ENCODE measurements at places on chromosomes 16 and 17. TPM values are rescaled to one million over a fixed set of nuclear protein-coding genes. Genes with fewer than 3 reads are reported as not detected.

MTHFSD gene
- 12.4 TPM for total RNA-seq

GRCh38 chr16:3578610-3579551, 1.7 kb upstream of the NLRC3 start:
- no peak for DNase-seq

DNA sequence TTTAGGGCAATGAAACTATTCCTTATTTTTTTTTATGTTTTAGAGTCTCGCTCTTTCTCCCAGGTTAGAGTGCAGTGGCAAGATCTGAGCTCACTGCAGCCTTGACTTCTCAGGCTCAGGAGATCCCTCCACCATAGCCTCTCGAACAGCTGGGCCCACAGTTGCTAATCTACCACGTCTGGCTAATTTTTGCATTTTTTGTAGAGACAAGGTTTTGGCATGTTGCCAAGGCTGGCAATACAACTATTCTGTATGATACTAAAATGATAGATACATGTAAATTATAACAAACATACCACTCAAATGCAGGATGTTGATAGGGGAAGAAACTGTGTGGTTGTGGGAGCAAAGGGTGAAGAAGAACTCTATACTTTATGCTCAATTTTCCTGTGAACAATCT, 401.3 kb downstream of the ZFHX3 start:
- DNase-seq, result no peak

- no peak for DNase-seq
Observed at GRCh38 chr16:81659249-81659648, 119.8 kb upstream of the PLCG2 start.
